ENCODE measurements at places on chromosomes 7 and 10.

- no peaks in the 10 kb centered on the region for H3K36me3 ChIP-seq
- peaks cover 26% of the 10 kb centered on the region for H3K27me3 ChIP-seq
- H3K4me1 ChIP-seq = no peaks in the 10 kb centered on the region
- DNase-seq = no peak
These were observed 43.7 kb downstream of the ZNF273 start for GRCh38 chr7:64946772-64947171.

GRCh38 chr7:81273601-81274397, 354.9 kb upstream of the SEMA3C start:
- DNase-seq = no peak
- H3K4me1 ChIP-seq = no peaks in the 10 kb centered on the region
- H3K36me3 ChIP-seq = no peaks in the 10 kb centered on the region
- H3K4me3 ChIP-seq = no peak overlapping the region
- H3K27ac ChIP-seq = no peak overlapping the region
- H3K27me3 ChIP-seq = no peaks in the 10 kb centered on the region

- no peaks in the 10 kb centered on the region for H3K27me3 ChIP-seq
- no peak overlapping the region for H3K4me3 ChIP-seq
- peaks cover 36% of the 10 kb centered on the region for H3K36me3 ChIP-seq
- H3K4me1 ChIP-seq = peaks cover 19% of the 10 kb centered on the region
- H3K27ac ChIP-seq = peak overlapping the region; percentile 17
- DNase-seq = peak; percentile 12
These were observed 153.0 kb downstream of the GRK5 start for GRCh38 chr10:119360181-119360921.

GRCh38 chr10:30392564-30392990, 41.4 kb upstream of the MAP3K8 start:
- H3K36me3 ChIP-seq = no peaks in the 10 kb centered on the region
- H3K27ac ChIP-seq = no peak overlapping the region
- DNase-seq = peak; percentile 68
- peaks cover 22% of the 10 kb centered on the region for H3K27me3 ChIP-seq
- H3K4me1 ChIP-seq = peaks cover 14% of the 10 kb centered on the region

DNA sequence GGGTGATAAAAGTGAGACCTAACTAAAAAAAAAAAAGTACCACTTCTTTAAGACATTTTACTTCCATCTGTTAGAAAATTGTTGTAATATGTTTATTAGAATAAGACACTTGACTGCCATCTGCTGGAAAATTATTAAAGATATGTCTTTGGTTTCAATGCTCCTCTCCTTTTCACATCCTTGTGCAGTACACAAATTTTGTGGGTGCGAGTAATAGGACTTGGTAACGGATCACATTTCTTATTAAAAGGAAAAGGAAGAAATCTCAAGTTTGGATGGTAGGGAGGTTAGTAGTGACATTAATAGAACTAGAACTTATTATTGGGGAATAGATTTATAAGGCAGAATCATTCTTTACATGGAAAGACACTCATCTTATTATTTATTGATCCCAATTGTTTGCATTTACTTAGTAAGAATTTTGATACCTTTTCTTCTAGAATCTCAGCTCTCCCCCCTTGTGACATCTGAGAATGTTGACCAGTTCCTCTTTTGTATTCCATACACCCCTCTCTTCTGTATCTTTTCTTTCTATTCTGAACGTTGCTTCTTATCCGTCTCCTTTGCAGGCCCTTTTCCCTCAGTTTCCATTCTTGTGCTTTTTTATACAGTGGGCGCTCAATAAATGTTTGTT, 43.0 kb upstream of the RPA3 start:
- H3K4me1 ChIP-seq = peaks cover 38% of the 10 kb centered on the region
- H3K27me3 ChIP-seq = no peaks in the 10 kb centered on the region
- no peaks in the 10 kb centered on the region for H3K36me3 ChIP-seq
- peak overlapping the region; percentile 86 for H3K4me3 ChIP-seq

All from activated T-helper 2 cell treated with anti-CD3 and anti-CD28 coated beads, Interferon-gamma antibody, Interleukin-2, Interleukin-4, amounts not matched to agents 10 μg/mL and 5 μg/mL and 100 μg/mL, durations not matched to agents 14 hours and 24 hours and 36 hours (primary cell).